ENCODE measurements at places on chromosomes 7 and 10. TPM values are rescaled to one million over a fixed set of nuclear protein-coding genes. Genes with fewer than 3 reads are reported as not detected.

The ACTR3C gene
- 1.2 TPM for total RNA-seq

The PLEKHS1 gene
- 0.29 TPM for total RNA-seq

The PDK4 gene
- total RNA-seq: 294 TPM

The CALHM1 gene
- not detected for total RNA-seq

The OR9A2 gene
- total RNA-seq: 0.48 TPM

The SYCE1 gene
- total RNA-seq: 0.39 TPM

The TCERG1L gene
- not detected for total RNA-seq

The FFAR4 gene
- 0.16 TPM for total RNA-seq

The TMEM229A gene
- not detected for total RNA-seq

The ZNF804B gene
- not detected for total RNA-seq

The WEE2 gene
- total RNA-seq: not detected

The ZNF425 gene
- total RNA-seq: 1.3 TPM

The CLCN1 gene
- total RNA-seq: not detected

GRCh38 chr10:1434912-1435692 lies 302.2 kb downstream of the ADARB2 start:
- no peak for DNase-seq

GRCh38 chr7:15686957-15687545 lies 568 bp upstream of the MEOX2 start:
- DNase-seq: no peak

DNA sequence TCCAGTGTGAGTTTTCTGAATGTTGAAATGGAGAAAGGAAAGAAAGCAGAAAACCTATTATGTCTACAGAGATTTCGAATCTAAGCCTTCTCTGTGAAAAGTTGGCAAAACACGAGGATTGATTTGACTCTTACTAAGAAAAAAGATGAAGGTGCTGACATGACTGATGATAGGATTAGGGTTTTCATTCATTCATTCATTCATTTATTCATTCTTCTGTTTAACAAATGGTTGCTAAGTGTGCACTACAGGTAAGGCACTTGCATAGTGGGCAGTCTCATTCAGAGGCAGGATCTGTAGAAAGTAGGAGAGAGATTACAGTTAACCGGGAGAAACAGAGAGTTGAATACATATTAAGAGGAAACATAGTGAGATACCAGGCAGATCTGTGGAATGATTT lies 137.1 kb downstream of the ZNF365 start:
- DNase-seq: no peak

DNA sequence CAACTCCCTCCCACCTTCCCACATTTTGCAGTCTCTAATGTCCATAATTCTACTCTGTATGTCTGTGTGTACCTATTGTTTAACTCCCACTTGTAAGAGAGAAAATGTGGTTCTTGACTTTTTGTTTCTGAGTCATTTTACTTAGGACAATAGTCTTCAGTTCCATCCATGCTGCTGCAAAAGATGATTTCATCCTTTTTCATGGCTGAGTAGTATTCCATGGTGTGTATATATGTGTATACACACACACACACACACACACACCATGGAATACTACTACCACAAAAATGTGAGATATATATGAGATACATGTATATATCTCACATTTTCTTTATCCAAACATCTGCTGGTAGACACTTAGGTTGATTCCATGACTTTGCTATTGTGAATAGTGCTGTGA lies 182.1 kb upstream of the GALNT17 start:
- DNase-seq: no peak

DNA sequence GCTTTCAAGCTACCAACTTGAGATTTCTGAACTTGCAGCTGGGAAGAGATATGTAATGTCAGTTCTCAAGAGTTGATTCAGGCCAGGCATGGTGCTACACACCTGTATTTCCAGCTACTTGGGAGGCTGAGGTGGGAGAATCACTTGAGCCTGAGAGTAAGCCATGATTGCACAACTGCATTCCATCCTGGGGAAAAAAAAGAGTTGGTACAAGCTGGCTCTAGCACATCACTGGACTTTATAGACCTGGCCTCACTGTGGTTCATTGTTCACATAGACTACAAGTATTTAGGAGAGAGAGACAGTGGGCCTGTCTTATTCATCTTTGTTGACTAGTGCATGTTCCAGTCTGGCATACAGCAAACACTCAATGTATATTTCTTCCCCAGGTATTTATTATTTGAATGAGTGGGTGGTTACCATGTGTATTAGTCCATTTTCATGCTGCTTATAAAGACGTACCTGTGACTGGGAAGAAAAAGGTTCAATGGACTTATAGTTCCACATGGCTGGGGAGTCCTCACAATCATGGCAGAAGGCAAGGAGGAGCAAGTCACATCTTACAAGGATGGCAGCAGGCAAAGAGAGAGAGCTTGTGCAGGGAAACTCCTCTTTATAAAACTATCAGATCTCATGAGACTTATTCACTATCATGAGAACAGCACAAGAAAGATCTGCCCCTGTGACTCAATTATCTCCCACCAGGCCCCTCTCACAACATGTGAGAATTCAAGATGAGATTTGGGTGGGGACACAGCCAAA lies 176.5 kb downstream of the PFKFB3 start:
- DNase-seq: no peak

DNA sequence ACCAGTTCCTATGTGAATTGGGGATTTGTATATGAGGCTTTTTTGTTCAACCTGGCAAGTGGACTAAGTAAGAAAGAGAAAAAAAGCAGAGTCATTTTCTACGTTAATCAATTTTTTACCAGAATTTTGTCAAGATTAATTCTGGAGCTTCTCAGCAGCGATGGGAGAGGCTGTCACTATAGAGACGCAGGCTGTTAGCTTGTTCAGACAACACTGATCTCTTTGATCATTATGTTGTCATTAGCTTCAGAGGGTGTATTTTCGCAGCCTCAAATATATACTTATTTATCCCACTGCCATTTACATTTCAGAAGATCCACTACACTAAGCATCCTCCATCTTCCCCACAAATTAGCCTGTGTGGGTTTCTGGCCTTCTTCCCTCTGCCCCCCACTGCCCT lies 196.7 kb upstream of the PFKP start:
- DNase-seq: no peak

- DNase-seq: no peak
These were observed 5.0 kb downstream of the AVPI1 start for GRCh38 chr10:97682042-97682441.

DNA sequence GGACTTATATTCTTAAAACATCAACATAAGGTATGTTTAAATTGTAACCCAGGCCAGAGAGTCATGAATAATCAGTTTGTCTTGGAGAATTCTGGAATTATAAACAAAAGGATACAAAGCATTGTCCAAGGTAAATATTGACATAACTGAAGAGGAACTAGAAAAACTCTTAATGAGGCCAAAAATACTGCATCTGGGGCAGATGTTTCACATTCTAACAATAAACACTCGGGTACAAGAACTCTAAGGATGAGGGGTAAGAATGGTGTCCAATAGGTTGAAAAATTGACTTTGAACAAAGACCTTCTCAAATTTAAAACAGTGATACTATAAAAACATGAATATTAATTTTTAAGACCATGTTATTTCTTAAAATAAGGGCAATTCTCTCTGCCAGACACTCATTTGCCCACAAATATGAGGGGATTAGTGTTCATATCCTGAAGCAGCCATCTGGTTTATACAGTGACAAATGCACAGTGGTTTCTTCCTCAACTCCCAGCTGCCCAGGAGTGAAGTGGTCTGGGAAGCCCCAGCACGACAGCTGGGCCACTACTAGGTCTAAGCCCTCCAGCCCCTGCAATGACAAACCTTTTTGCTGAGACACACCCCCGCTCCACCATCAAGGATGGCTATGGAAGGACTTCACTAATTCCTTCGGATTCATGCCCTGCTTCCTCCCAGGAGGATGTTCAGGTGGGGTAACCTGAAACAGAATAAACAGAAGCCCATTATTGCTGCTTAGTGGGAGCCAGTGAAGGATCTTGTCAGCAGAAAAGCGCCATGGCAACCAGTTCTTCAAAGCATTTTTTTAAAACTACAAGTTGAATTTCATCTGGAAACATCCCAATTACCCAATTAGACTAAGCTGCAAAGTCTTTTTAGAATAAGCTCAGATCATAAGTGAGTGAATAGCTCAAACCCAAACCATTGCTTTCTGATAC lies 107.5 kb upstream of the ARID5B start:
- no peak for DNase-seq

DNA sequence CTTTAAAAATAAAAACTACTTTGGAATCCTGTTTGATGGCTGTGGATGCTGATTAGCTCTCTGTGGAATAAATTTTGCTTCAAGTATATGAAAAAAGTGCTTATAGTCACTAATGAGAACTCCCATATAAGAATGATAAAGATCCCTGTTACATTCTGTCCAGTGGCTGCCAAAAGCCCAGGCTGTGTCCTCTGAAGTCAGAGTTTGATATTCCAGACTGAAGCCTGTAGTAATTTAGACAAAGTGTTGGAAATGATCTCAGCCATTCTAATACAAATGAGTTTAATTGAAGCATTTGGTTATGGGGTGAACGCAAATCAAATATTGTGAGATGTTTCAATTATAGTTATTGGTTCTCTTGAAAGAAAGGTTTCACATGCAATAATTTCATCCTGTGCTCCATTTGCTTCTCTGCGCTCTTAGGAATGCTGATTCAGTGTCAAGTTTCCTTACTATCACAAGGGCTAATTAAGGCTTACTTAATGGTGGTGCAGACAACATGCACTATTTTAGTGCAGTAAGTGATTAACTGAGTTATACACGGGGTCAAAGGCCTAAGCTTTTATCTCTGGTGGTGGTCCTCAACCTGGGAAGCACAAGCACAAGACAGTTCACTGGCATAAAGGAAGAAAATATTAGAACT lies 867.6 kb downstream of the SORCS1 start:
- DNase-seq: no peak

DNA sequence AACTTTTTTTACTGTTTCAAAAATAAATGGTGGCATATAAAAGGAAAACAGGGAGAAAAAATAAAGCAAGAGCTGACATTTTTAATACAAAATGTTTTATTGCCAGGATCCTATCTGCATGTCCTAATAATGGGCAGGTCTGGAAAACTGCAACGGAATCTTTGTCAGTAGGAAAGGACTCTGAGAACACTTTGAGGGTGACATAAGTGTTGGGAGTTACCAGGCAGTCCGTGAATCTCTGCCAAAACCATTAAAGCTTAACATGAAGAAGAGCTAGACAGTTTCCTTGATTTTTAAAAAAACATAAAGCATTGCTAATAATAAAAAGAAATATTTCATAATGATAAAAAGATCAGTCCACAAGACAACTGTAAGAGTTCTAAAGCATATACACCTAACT lies 80.7 kb downstream of the AGMO start:
- no peak for DNase-seq

- DNase-seq: no peak
These were observed 5.0 kb downstream of the CD36 start for GRCh38 chr7:80643336-80643915.

GRCh38 chr10:58661336-58661735 lies 148.7 kb downstream of the BICC1 start:
- no peak for DNase-seq

- DNase-seq: no peak
These were observed 238.9 kb upstream of the PLXNA4 start for GRCh38 chr7:132815130-132815529.

- peak; percentile 88 for DNase-seq
These were observed 32.2 kb upstream of the COL13A1 start for GRCh38 chr10:69769395-69769992.

GRCh38 chr10:61359452-61359851 lies 93.7 kb downstream of the TMEM26 start:
- DNase-seq: no peak

GRCh38 chr7:133461421-133461820 lies 208.5 kb downstream of the EXOC4 start:
- DNase-seq: no peak

GRCh38 chr7:28081016-28081415 lies 99.6 kb downstream of the JAZF1 start:
- no peak for DNase-seq

DNA sequence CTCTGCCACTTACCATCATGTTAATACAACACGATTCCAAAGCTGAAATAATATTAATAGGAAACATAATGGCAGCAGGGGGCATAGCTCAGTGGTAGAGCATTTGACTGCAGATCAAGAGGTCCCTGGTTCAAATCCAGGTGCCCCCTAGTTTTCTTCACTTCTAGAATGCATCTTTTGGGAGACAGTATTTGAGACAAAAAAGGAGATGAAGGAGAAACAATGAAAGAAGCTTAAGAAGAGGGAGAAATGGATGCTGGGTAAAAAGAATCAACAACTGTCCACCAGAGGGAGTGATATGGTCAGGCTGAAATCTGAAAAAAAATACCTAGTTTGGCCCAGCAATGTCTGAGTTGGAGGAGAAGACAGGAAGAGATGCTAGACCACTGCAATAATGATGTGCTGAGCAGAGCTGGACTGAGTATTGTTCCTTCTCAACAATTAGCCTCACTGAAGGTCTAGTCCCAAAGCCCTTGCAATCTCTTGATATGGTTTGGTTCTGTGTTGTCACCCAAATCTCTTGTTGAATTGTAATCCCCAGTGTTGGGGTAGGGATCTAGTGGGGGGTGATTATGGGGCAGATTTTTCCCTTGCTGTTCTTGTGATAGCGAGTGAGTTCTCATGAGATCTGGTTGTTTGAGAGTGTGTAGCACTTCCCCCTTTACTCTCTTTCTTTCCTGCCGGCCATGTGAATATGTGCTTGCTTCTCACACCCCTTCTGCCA lies 48.3 kb downstream of the ZNF783 start:
- DNase-seq: no peak

- DNase-seq: no peak
These were observed 13.3 kb downstream of the GPR37 start for GRCh38 chr7:124752310-124752709.

DNA sequence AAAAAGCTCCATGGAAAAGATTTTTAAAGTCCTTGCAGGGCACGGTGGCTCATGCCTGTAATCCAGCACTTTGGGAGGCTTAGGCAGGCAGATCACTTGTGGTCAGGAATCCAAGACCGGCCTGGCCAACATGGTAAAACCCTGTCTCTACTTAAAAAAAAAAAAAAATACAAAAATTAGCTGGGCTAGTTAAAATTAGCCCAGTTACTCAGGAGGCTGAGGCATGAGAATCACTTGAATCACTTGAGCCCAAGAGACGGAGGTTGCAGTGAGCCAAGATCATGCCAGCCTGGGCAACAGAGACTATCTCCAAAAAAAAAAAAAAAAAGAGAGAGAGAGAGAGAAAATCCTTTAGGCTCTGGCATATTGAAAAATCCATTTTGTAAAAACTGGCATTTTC lies 61.9 kb downstream of the CCDC6 start:
- no peak for DNase-seq

DNA sequence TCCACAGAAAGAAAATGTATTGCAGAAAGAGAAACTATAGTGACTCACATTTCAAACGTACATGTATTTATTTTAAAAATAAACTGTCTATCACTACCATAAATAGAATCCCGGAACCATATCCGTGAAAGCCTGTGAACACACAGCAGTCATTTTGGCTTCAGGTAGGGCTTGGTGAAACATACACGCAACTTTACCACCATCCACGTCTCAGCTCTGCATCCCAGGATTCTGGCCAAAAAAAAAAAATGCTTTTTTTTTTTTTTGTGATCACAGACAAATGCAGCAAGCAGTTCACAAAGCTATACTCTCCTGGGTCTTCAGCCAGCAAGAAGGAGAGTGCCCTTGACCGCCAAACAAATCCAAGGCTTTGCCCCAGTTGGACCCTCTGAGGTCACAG lies 56.8 kb upstream of the OCM2 start:
- DNase-seq: no peak

GRCh38 chr7:127820732-127821085 lies 168.7 kb downstream of the SND1 start:
- no peak for DNase-seq

Measured in aorta (tissue), 5 donors.